ENCODE measurements at places on chromosomes 11 and 22. TPM values are rescaled to one million over a fixed set of nuclear protein-coding genes. Genes with fewer than 3 reads are reported as not detected.

DNA sequence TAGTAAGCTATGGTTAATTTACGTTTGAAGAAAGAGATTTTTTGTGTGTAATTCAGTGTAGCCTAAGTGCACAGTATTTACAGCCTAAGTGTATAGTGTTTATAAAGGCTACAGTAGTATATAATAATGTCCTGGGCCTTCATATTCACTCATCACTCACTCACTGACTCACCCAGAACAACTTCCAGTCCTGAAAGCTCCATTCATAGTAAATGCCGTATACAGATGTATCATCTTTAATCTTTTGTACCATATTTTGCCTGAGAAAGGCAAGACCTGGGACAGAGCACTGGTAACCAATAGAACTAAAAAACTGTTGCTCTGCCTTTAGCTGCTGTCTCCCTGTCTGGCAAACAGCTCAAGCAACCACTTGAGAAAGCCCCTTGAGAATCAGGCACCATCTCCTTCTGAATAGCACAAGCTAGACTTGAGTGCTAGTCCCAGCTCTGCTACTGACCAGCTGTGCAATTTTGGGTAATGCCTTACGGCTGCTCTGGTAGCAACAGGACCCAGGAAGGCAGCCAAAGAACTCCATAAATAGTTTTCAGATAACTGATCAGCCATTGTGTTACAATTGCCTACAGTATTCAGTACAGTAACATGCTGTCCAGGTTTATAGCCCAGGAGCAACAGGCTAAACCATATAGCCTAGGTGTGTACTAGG, 131.3 kb downstream of the KCNC1 start:
- no peak overlapping the region for H3K4me3 ChIP-seq
- H3K27me3 ChIP-seq, result no peaks in the 10 kb centered on the region
- H3K27ac ChIP-seq, result no peak overlapping the region

DNA sequence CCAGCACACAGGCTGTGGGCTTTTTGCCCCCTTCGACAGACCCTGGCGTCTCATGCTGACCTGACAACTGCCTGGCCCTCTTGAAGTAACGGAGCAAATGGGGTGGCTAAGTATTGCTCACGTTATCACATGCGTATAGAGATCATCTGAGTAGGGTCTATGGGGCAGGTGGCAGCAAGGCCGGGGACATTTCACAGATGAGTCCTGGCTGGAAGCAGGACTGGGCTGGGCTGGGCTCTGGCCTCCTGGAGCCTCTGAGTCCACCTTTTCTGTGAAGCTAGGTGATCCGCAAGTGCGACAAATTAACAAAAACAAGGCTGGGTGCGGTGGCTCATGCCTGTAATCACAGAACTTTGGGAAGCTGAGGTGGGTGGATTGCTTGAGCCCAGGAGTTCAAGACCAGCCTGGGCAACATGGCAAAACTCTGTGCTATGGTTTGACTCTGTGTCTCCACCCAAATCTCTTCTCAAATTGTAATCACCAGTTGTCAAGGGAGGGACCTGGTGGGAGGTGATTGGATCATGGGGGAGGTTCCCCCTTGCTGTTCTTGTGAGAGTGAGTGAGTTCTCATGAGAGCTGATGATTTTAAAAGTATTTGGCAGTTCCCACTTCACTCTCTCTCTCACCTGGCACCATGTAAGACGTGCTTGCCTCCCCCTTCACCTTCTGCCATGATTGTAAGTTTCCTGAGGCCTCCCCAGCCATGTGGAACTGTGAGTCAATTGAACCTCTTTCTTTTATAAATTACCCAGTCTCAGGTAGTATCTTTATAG, 122.0 kb downstream of the MPPED1 start:
- H3K27ac ChIP-seq, result no peak overlapping the region
- no peaks in the 10 kb centered on the region for H3K27me3 ChIP-seq
- no peaks in the 10 kb centered on the region for H3K4me1 ChIP-seq
- no peak overlapping the region for H3K4me3 ChIP-seq
- DNase-seq, result no peak

The UBASH3B gene
- total RNA-seq, result 2.0 TPM

The OR52I2 gene
- not detected for total RNA-seq

Measured in neural progenitor cell (in vitro differentiated cells).